Urothelium cell line (cell line): ENCODE measurements at places on chromosomes 5 and 9.

GRCh38 chr5:94263068-94263467 lies 355.3 kb downstream of the KIAA0825 start:
- DNase-seq, result no peak

DNA sequence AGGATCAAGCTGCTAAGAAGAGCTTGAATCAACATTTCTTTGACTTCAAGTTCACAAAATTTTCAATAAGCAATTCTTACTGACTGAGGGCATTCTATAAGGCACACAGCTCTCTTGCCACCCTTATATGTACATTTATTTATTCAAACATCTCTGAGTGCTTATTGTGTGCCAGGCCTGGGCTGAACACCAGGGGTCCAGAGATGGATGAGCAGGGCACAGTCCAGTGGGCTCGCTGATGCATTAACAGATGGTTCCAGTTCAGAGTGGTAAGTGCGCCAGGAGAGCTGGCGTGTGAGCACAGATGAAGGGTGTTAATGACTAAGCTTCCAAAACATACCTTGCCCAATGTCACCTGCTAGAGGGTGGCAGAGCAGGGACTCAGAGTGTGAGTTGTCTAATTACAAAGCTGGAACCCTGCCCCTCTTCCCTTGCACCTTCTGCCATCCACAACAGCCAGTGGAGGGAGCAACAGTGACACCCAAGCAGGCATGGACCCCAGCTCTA lies 24.6 kb downstream of the ALG2 start:
- DNase-seq, result no peak

GRCh38 chr5:132767150-132767549 lies 9.9 kb downstream of the SEPTIN8 start:
- no peak for DNase-seq

GRCh38 chr5:115202952-115203351 lies 33.2 kb upstream of the TRIM36 start:
- DNase-seq, result no peak

DNA sequence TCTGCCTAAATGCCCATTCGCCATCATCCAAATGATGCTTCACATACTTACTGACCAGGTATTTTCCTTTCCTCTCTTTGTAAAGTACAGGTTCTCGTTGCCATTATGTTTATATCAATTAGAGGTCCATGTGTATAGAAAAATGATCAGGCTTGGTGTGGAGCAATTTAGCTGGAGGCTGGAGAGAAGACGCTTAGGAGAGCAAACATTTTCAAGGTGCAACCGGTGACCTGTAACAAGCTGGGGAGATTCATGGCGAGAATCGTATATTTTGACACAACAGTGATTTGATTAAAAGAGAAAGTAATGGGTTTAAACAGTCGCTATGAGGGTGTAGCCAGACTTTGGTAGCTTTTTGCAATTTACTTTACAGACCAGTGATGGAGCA lies 170.9 kb upstream of the TBCA start:
- no peak for DNase-seq

- DNase-seq, result no peak
Measured at GRCh38 chr5:89071101-89071940, 188.3 kb upstream of the MEF2C start.

- no peak for DNase-seq
Measured at GRCh38 chr9:11135851-11136250, 523.0 kb upstream of the PTPRD start.

DNA sequence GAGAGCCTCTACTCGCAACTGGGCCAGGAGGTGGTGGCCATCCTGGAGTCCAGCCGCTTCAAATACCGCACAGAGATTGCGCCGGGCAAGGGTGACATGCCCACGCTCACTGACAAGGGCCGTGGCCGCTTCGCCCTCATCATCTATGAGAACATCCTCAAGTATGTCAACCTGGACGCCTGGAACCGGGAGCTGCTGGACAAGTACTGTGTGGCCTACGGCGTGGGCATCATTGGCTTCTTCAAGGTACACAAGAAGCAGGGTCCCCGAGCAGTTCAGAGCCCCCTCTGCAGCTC lies 13.5 kb downstream of the NDST1 start:
- DNase-seq, result no peak

GRCh38 chr9:129656795-129657390 lies 8.6 kb upstream of the PRRX2 start:
- DNase-seq, result peak; percentile 54

DNA sequence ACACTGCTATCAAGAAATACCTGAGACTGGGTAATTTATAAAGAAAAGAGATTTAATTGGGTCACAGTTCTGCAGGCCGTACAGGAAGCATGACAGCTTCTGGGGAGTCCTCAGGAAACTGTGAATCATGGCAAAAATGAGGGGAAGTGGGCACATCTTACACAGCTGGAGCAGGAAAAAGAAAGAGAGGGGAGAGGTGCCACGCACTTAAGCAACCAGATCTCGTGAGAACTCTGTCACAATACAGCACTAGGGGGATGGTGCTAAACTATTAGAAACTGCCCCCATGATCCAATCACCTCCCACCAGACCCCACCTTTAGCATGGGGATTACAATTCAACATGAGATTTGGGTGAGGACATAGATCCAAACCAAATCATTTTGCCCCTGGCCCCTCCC lies 105.5 kb upstream of the CPLX2 start:
- no peak for DNase-seq

DNA sequence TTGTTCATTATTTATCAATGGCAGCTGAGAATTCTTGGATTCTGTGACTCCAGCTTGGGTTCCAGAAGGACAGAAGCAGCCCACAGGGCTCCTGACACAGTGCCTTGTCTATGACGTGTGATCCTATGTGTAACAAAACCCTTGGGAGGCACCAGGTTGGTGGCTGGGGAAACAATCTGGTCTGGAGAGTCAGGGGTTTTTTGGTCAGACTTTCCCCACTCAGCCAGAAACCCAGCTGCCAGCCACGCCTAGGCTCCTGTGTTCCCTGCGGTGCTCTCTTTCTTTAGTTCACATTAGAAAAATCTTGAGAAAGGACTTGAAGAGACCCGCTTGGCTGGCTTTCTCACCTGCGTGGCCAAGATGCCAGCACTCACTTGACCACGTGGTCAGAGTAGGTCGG lies 15.5 kb upstream of the ZBED3 start:
- DNase-seq, result no peak

GRCh38 chr5:62077823-62078550 lies 228.0 kb upstream of the KIF2A start:
- DNase-seq, result no peak

- no peak for DNase-seq
Measured at GRCh38 chr9:91815896-91816295, 134.1 kb downstream of the ROR2 start.

DNA sequence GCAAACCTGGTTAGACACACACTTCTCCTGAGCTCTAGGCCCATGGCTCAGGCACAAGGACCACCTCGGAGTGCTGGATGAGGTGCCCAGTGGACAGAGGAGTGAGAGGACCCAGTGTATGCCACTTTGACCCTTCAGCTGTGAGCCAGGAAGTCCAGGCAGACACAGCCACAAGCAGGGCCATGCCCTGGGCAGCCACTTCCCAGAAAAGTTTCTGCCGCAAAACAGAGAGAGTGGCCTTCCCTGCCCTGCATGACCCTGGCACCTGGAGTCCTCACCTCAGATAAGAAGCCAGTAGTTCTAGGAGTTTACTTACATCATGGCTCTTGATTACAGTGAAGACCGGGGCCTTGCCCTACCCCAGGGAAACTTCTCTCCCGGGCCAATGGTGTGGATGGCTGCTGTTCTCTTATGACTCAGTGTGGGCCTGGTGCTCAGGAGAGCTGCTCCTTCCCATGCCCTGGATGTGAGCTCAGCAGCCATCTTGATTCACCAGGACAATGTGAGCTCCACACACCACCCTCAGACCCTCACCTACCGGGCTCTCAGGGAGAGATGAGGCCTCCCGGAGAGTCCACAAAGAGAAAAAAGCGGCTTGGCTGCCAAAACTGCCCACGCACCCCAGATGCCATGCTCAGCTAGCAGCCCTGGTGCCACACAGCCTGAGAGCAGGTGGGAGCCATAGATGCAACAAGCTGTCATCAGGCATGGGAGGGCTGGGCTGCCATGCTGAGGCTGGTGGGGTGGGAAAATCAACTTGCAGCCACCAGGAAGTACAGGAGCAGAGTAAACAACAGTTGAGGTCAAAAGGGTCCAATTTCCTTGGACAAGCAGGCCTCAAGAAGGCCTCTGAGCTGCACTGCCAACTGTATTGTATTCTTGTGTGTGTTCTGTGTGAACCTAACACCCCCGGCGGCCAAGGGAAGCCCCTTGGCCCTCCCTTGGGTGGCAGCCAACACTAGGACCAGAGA lies 11.7 kb upstream of the IRF1 start:
- no peak for DNase-seq

DNA sequence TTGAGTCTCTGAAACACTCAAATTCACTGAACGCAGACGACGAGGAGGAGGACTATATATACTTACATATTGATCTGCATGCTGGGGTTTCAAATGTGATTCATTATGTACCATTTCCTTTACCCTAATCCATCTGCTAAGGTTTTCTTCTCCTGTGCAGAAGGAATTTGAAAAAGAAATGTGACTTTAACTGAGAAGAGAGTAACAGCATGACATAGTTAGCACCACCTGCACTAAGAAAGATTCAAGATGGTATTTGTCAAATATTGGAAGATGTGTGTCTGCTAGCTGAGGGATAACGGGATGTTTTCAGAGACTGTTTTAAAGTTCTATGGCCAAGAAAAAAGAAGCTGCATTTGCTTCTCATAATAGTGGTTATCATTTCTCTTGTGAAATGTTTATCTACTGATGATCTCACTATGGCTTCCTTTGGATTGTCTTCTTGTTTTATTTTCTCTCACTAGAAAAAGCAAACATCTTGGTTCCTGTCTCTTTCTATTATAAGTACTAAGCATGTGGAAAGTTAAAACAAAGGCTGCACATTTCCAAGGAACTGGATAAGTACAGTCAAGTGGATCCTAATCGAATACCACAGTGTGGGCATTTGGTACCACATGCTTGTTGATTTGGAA lies 89.8 kb upstream of the TLE4 start:
- DNase-seq, result no peak

DNA sequence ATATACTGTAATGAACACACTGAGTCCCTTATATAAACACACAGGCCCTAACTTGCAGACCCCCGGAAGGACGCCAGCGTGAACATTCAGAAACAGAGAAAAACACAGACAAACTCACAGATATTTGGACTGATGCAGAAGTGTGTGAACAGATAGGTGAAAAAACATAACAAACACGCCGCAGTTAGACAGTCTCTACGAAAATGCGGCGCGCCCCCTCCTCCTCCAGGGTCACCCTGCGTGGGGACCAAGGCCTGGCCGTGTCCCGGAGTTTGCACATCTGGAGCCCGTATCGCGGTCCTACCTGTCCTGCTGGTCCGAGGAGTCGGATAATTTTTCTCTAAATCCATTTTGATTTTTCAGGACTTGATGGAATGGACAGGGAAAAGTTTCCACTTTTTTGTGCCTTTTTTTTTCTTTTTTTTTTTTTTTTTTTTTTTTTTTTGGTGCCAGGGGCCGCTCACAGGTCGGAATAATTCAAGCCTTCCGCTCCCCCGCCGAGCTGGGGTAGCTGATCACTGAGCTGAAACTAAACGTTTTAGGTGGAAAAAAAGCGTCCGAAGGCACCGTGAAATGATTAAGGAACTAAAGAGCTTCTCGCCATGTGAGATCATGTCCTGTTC lies at the start of gene PAX5:
PAX5 (minus strand) TSS at position 587 of the 623 bp plus-strand sequence; CDS start at position 350, 237 bp downstream.
- no peak for DNase-seq

DNA sequence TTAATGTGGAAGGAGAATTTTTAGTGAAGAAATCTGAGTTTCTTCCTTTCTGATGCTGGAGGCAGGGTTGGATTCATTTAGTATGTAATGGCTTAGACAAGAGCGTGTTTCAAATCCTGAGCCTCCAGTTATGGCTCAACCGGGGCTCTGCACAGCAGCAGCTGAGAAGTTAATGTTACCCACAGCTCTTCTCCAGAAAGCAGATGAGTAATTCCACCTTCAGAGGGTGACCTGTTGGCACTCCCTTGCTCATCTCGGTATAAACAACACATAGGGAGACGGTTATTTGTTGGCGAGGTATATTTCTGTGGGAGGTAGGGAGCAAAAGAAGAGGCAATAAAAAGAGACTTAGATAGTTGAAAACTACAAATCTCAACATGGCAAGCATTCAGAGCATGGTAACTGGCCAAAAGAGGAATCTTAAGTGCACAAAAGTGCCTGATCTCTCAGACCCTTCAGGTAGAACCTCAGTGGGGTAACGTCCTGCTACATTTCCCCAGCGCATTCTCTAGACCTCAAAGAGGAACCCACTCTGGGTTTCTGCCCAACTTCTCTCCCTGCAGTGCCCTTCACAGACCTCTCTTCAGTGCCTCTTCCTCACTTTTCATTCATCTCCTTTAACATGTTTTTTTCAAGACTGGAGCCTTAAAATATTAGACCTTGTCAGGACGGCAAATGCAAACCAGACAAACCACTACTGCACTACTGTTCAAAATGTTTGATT lies 417.5 kb upstream of the ADAMTSL1 start:
- no peak for DNase-seq

- DNase-seq, result no peak
Measured at GRCh38 chr5:169566202-169566601, 17.4 kb upstream of the SPDL1 start.

DNA sequence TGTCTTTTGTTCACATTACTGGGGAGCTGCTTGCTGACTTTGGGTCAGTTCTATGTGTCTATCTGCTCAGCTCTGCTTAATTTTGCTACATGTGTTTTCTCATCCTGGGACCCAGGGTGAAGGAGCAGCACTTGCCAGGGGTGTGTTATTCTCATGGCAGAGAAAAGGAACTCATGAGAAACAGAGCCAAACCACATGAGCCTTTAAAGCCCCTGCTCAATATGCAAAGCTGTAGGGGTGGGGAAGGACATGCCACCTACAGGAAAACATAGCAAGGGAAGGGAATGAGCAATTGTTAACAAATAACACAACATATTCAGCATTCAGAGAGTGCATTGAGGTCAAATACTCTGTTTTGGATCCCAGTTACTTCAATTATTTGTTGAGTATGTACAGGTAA lies 290.9 kb downstream of the CDK5RAP2 start:
- no peak for DNase-seq

DNA sequence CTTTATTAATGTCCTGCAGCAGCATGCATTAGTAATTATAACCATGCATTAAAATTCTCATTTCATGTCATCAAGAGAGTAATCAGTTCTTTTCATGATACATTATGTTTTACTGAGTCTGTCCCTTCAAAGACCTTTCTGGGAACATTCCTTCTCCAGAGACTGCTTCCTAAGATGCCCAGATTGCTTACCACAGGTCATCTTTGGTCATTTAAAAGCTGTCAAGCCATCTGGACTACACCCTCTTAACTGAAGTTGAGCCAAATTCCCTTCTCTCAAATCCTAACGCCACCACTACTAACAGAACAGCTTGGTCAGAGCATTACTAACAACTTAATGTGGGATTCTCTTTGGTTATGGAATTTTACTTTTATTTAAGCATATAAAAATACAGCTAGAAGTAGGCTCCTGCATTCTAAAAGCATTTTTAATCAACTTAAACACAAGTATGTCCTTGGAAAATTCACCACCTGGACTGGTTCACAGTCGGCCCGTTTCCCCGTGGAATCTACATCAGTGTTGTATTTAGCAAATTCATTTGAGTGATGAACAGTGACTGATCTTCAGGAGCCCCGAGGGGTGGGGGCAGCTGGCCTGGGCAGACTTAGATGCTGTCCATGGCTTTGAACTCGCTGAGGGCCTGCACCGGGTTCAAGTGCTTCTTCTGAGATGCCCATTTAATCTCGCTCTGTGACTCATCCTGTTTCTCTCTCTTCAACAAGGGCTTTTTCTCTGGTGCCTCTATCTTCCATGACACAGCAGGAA lies 92.8 kb upstream of the CCDC112 start:
- no peak for DNase-seq

- no peak for DNase-seq
Measured at GRCh38 chr9:133604214-133604613, 5.0 kb downstream of the FAM163B start.

- DNase-seq, result no peak
Measured at GRCh38 chr9:94791435-94791834, 64.9 kb downstream of the AOPEP start.
